Activated naive CD8-positive, alpha-beta T cell treated with anti-CD3 and anti-CD28 coated beads for 36 hours (primary cell): ENCODE measurements at places on chromosomes 12 and 14. TPM values are rescaled to one million over a fixed set of nuclear protein-coding genes. Genes with fewer than 3 reads are reported as not detected.
A peak's percentile ranks its signal among the peaks of the same experiment; 100 is the strongest.

Gene POTEM
- total RNA-seq = not detected

DNA sequence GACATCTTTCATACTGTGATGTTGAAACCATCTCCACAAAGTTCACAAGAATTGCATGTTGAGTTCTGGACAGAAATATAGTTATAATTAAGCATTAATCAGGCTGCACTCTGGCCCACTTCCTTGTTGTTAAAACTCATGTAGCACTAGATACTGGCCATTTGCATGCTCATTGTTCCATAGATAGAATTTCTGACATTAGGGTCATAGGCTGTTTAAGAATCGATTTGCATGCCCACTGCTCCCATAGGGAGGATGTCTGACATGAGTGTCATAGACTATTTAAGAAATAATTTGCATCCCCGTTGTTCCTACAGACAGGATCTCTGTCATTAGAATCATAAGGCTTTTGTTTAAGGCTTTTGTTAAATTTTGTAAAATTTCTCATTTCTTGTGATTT, 50.2 kb downstream of the MYF5 start:
- no peak overlapping the region for H3K4me3 ChIP-seq
- H3K27ac ChIP-seq = no peak overlapping the region
- H3K27me3 ChIP-seq = no peaks in the 10 kb centered on the region
- H3K4me1 ChIP-seq = no peaks in the 10 kb centered on the region

Gene KRT82
- total RNA-seq = not detected

- H3K4me1 ChIP-seq = peaks cover 35% of the 10 kb centered on the region
- peak overlapping the region; percentile 68 for H3K4me3 ChIP-seq
- DNase-seq = no peak
- H3K27me3 ChIP-seq = no peaks in the 10 kb centered on the region
Observed at GRCh38 chr14:97994020-97994531, 1196.9 kb downstream of the VRK1 start.

DNA sequence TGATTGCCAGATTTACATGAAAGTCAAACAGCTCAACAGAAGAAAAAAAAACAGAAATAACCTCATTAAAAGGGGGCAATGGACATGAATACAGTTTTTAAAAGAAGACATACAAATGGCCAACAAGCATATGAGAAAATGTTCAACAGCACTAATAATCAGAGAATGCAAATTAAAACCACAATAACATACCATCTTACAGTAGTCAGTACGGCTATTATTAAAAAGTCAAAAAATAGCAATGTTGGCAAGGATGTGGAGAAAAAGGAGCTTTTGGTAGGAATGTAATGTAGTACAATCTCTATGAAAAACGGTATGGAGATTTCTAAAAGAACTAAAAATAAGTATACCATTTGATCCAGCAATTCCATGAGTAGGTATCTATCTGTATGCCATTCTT, 272.1 kb downstream of the CEP128 start:
- no peaks in the 10 kb centered on the region for H3K27me3 ChIP-seq
- H3K36me3 ChIP-seq = peaks cover 18% of the 10 kb centered on the region
- DNase-seq = no peak
- H3K27ac ChIP-seq = no peak overlapping the region
